ENCODE measurements at places on chromosomes 6 and 20.

DNA sequence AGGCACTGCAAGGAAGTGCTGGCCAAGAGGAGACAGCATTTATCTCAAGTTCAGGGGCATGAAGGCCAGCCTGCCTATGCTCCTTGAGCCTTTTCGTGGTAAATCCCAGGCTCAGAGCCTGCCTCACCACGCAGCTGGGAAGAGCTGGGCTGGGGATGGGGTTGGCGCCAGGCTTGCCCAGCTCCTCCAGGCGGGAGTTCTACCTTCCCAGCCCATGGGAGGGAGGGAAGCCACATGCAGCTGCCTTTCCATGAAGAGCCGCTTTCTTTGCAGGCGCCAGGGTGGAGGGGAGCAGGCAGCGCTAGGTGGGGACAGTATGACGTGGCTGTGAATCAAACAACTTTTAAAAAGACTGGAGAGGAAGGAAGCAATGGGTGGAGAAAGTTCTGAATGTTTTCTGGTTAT is 19.5 kb upstream of the SIRT5 start:
- DNase-seq, result no peak

GRCh38 chr6:53866226-53866625 is 71.4 kb downstream of the LRRC1 start:
- DNase-seq, result no peak

- DNase-seq, result peak; percentile 97
Measured at GRCh38 chr6:40472353-40472752, 114.8 kb downstream of the LRFN2 start.

DNA sequence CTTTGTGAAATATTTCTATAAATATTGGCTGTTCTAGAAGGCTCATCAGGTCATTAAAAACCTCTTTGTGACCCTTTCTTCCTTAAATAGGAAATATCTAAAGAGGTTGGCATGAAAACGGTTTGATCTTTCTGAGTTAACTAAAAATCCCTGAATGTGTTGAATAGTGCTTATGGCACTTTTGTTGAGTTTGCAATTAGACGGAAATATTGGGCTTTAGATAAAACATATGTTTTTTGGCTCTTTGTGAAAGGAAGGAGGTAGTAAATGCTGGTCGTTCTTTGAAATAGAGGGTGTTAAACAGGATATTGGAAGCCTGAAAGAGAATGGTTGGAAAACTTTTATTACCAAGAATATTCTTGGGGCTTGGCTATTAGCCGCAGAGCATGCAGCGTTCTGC is 163.0 kb downstream of the ARID1B start:
- no peak for DNase-seq

DNA sequence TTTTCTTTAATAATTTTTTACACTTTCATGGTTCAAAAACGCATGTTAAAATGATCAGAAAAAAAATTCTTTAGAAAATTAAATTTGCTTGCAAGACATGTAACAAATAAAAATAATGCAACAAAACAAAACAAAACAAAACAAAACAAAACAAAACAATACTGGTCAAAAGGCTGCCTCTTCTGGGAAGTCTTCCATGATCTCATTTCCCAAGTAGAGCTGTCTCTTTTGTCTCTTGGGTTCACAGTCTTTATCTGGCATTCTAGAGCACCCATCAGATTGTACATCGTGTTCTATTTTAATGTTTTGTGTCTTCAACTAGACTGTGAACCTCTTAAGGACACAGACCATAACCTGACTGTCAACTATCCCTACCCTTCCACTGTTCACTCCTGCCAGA is 25.3 kb downstream of the TP53INP2 start:
- DNase-seq, result no peak

GRCh38 chr20:14553774-14554534 is 216.5 kb upstream of the FLRT3 start:
- no peak for DNase-seq

DNA sequence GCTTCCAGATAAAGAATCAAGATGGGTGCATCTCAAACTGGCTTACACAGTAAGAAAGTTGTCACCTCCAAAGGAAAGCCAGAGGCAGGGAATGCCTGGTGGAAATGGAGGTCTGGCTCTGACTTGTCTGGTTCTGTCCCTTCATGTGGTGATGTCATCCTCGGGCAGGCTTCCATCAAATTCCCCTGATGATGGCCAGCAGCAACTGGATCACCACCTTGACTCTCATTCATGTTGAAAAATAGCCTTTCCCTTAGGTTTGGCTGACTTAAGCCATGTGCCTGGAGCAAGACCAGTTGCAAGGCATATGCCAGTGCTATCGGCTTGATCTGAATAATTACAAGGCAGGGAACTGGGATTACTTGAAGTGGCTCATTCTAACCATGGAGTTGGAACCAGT is 28.8 kb downstream of the IMPG1 start:
- DNase-seq, result no peak

- no peak for DNase-seq
Measured at GRCh38 chr6:18465410-18466154, 78.4 kb downstream of the RNF144B start.

DNA sequence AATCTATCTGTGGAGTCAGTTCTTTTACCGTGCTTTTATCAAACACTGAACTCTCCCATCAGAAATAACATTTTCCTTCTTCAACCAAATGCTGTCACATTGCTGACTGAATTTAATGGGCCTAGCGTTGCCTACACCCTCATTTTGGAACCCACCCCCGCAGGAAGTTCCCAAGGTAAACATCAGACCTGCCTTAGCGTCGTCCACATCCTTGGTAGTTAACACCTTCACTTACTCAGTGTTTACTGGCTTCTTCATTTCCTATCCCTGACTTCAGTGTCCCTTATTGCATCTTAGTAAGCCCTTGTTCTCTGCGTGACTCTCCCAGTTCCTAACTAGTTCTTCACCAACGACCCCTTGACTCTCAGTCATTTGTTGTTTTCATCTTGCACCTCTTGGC is 491.4 kb upstream of the SOX4 start:
- no peak for DNase-seq

DNA sequence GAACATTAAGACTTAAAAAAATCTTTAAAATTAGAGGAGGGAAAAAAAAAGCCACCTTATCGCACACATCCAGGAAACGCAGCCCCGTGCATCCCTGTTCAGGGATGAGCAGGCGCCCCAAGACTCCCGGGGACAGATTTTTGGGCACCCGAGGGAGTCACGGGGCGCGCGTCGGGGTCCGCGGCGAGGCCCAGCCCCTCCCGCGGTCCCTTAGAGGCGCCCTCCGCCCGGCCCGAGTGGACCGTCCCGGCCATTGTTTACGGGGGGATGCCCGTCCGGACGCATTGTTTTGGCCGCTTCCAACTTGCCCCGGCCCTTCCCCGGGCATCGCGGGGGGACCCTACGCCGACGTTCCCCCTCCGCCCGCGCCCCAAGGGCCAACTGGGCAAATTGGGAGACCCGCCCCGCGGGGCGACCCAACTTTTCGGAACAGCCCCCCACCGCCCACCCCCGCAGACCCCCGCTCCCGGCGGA is 610 bp downstream of the ZNF217 start:
- DNase-seq, result no peak

DNA sequence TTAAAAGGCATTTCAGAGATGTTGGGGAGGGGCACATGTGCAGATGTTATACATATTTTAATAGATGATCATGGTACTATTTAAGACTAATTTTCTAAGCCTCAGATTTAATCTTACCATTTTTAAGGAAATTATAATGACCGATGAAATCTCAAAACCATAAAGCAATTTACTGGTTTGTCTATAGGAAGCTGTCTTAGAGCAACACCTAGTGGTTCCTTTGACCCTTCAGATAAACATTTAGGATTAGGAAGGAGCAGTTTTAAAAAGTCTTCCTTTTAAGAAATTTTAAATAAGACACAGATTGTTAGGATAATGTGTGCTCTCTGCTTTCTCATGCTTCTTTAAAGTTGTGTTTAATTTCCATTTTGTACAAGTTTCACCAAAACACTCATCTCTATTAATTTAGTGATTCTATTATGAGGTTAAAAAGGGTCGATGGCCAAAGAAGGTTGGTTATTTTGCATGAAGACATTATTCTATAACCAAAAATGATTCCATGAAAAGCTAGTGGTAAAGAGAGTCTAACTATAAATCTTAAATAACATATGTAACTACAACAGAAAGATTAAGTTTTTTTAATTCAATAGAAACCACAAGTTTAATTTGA is 376.4 kb downstream of the HACE1 start:
- no peak for DNase-seq

GRCh38 chr6:6236730-6237469 is 83.6 kb downstream of the F13A1 start:
- no peak for DNase-seq

- no peak for DNase-seq
Measured at GRCh38 chr20:47620808-47621805, 119.4 kb downstream of the NCOA3 start.

- no peak for DNase-seq
Measured at GRCh38 chr20:48823960-48824498, 3.8 kb downstream of the PREX1 start.

- peak; percentile 78 for DNase-seq
Measured at GRCh38 chr20:407133-407952, 756 bp upstream of the RBCK1 start.

GRCh38 chr6:1765160-1765903 is 155.6 kb downstream of the FOXC1 start:
- DNase-seq, result no peak

DNA sequence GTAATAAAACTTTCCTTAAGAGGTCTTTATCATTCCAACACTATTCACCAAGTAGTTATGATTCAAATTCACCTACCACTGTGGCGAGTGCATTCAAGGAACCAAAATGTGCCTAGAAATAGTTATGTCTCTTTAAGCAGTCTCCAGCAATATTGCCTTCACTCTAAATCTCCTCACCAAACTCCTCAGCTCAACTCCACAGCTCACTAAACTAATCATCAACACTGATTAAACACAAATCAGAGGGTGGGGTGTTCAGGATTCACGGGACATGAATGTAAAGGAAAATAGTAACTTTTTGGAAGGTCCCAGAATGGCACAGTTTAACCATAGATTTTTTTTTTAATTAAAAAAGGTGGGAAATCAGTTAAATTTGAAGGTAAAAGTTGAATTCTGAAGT is 70.5 kb upstream of the THEMIS start:
- no peak for DNase-seq

DNA sequence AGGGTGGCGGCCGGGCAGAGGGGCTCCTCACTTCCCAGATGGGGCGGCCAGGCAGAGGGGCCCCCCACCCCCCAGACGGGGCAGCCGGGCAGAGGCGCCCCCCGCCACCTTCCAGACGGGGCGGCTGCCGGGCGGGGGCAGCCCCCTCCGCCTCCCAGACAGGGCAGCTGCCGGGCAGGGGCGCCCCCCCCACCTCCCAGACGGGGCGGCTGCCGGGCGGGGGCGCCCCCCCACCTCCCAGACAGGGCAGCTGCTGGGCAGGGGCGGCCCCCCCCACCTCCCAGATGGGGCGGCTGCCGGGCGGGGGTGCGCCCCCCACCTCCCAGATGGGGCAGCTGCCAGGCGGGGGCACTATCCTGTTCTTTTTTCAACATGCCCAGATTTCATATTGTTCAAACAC is 78.2 kb upstream of the DST start:
- DNase-seq, result peak; percentile 32

- DNase-seq, result no peak
Measured at GRCh38 chr6:42332916-42333315, 115.3 kb upstream of the MRPS10 start.

- DNase-seq, result no peak
Measured at GRCh38 chr20:16808796-16809195, 60.6 kb downstream of the OTOR start.

GRCh38 chr20:20505554-20505953 is 137.7 kb downstream of the INSM1 start:
- no peak for DNase-seq

DNA sequence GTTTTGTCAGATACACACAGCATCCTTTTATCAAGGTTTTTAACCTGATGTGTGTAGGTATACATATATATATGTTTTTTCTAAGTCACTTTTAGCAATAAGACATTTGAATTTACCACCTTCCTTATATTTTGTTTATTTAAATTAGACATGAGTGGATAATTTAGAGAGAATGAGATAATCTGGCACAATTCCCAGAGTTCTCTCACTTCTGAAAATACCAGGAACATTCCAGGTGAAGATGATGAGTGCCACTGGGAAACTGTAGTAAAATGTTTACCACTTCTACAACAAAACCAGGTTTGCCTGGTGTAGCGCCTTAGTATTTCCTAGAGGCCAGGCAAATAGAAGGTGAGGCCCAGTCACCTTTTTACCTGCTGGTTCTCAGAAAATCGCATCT is 189.5 kb downstream of the TMEM242 start:
- DNase-seq, result no peak

DNA sequence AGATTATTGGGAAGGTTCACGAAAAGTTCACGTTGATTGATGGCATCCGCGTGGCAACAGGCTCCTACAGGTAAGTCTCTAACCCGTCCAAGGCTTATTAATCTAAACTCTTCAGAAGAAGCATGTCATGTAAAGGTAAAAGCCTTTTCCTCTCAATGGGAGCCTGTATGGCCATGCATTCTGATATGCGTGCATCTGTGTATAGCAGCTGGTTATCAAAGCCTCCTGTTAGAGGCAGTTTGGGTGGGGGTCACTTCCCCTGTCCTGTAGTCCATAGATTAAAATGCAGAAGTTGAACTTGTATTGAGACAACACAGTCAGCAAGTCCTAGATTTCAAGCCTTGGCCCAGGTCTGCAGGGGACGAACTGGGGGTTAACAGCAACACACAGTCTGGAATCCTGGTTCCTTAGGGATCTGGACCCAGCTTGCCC is 14.2 kb upstream of the DHX35 start:
- no peak for DNase-seq

DNA sequence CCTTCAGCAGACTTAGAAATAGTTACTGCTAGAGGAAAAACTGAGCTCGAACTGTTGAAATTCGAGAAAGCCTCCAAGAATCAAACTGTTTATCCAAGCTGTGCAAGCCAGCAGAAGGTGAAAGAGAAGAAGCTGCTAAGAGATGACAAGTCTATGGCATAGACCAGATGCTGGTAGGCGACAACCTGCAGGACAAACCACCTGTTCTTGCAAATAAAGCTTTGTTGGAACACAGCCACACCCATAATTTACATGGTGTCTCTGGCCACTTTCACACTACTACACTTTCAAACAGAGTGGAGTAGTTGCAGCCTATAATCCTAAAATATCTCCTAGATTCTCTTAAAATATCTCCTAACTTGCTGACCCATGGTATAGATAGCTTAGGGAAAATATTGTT is 33.3 kb downstream of the TNFRSF21 start:
- DNase-seq, result no peak

- no peak for DNase-seq
Measured at GRCh38 chr6:5191722-5192121, 69.0 kb downstream of the LYRM4 start.

DNA sequence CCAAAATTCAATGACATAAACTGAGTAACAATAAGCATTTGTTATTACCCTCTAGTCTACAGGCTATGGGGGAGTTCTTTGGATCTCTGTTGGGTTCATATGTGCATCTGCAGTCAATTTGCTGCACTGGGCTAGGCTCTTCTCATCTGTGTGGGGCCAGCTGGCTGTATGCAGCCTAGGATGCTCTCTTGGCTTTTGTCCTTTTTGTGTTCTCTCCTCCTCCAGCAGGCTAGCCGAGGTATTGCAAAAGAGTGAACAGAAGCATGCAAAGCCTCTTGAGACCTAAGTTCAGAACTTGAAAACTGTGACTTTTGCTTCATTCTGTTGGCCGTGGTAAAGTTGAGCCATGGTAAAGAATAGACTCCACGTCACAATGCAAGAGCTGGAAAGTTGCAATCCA is 62.8 kb upstream of the FOXO3 start:
- DNase-seq, result peak; percentile 50

GRCh38 chr6:150755042-150755441 is 110.5 kb upstream of the MTHFD1L start:
- DNase-seq, result no peak

GRCh38 chr20:58142843-58143185 is 85.6 kb downstream of the ANKRD60 start:
- no peak for DNase-seq
